ENCODE measurements at places on chromosomes 3 and 15.
A peak's percentile ranks its signal among the peaks of the same experiment; 100 is the strongest.

DNA sequence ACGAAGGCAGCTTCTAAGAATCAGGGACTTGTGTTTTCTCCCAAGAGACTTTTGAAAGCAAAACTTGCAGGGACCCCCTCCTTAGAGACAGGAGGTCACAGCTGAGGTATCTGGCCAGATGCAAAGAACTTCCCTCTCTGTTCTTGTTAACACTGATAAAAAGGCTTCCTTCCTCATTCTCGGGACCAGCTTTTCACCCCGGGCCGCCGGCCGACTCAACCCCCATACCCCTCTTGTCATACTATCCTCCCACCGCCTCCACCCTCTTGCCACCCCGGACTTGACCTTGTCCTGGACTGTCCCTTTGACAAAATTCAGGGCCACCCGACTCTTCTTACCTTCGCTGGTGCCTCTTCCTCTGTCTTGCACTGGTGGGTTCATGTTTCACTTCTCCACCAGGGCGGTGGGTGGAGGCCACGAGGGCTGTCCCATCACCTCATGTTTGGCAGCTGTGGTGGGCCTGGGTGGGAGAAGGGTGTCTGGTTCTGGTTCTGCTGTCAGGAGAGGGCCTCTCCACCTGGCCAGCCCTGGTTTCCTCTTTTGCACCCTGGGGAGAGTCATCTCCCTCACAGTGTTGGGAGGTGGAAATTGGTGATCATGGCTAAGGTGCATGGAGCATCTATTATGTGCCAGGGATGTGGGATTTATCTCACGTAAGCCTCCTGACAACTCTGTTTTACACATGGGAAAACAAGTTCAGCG lies 32.5 kb downstream of the BHLHE40 start:
- DNase-seq: no peak

- peak; percentile 39 for DNase-seq
Measured at GRCh38 chr3:51682079-51682478, 11.0 kb downstream of the TEX264 start.

- DNase-seq: no peak
Measured at GRCh38 chr3:71606582-71606981, 23.1 kb upstream of the FOXP1 start.

- DNase-seq: no peak
Measured at GRCh38 chr15:76976572-76977270, 18.2 kb upstream of the PSTPIP1 start.
